ENCODE measurements at places on chromosomes 5 and 9.

GRCh38 chr5:128193665-128194390 lies 110.3 kb downstream of the SLC12A2 start:
- DNase-seq = no peak

DNA sequence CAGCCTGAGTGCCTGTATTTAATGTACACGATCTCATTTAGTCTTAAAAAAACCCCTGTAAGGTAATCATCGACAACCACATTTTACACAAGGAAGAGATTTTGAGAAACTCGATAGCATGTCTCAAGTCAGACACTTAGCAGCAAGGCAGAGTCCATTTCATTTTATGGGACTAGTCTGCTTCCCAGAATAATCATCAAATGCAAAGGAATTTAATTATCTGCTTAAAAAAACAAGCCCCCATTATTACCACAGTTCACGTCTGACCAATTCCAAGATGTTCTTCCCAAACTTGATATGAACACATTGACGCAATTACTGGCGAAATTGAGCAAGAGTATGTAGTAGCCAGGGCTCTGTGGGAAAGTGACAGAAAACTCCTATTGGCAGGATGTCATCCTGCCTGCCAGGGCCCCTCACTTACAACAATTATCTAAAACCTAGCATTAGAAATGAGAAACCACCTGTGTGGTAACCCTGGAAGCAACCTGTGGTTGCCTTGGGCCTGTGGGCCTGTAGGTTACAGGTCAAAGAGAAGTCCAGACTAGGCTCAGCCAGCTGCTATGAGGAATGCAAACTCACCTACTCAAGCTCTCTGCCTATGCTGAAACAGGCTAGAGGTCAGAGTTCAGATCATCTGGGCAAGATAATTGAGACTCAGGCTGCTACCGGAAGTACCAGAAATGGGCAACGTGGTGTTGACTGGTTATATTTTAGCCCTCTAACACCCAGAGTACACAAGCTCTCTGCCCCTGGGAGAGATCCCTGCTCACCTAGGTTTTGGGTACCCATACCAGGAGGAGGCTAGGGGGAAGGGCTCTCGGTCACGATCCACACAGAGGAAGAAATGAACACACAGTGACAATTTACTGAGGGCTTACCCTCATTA lies 1.6 kb downstream of the B4GALT1 start:
- peak; percentile 37 for DNase-seq

DNA sequence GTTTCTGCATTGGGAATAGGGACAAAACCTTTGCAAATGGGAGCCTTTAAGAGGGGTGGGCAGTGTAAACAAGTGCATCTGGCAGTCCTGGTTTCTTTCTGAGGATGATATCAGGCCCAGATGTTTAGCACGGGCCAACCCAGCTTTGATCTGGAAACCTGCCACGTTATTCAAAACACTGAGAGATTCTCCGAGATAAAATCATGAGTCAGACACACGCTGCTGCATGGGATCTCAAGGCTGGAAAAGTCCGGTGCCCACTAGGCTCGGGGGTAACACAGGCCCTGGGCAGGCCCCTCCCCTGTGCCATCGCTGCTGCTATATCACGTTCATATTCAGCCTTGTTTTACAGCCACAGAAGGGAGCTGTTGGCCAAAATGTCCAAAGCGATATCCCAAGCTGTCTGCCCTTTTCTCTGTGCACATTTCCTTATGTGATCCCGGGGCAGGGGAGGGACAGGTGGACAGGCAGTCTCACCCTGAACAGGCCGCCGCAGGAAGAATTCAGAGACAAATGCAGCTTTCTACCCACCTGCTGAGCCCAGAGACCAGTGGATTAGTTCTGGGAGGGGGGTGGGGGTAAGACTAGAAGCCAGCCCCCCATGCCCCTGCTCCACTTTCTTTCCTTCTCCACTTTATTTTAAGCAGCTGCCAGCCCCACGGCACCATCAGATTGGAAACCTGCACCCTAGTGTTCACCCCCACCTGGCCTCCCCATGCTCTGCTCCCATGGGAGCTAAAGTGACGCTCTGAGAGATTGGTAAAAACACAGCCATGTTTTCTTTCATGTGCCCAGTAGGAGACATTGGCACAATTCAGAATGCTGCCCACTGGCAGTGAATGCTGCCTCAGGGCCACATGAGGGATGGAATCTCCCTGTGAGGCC lies 63.1 kb downstream of the TMOD1 start:
- DNase-seq = no peak

- DNase-seq = no peak
Measured at GRCh38 chr9:89177944-89178829, at the start of gene SHC3. Gene SHC3, minus strand, starts transcription at chr9:89178818. Its CDS starts 358 bp downstream, at chr9:89178460.

- DNase-seq = no peak
Measured at GRCh38 chr9:114246558-114246957, 76.3 kb upstream of the ORM1 start.

- no peak for DNase-seq
Measured at GRCh38 chr9:122197882-122198281, 30.9 kb downstream of the LHX6 start.

- DNase-seq = no peak
Measured at GRCh38 chr5:38800515-38800914, 45.3 kb upstream of the OSMR start.

- no peak for DNase-seq
Measured at GRCh38 chr5:6261256-6261655, 117.1 kb downstream of the MED10 start.

GRCh38 chr9:19464061-19464763 lies 55.4 kb downstream of the ACER2 start:
- DNase-seq = no peak

DNA sequence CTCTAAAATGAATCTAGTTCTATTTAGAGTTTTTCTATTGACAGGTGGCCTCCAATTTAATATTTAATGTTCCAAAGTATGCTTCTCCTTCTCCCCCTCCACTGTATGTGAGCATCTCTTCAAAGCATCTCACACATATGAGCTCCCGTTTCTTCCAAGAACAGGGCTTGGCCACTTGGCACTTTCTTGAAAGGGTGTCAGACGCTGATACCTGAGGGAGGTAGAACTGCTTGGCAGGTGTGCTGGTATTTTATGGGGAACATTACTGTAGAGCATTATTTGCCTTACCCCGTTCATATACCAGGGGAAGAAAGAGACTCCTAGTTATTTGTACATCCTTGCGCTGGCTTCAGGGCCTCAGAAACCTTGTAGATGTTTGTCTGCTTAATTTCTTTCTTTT lies 1.9 kb downstream of the RCL1 start:
- DNase-seq = no peak
